ENCODE measurements at places on chromosomes 4 and X.

DNA sequence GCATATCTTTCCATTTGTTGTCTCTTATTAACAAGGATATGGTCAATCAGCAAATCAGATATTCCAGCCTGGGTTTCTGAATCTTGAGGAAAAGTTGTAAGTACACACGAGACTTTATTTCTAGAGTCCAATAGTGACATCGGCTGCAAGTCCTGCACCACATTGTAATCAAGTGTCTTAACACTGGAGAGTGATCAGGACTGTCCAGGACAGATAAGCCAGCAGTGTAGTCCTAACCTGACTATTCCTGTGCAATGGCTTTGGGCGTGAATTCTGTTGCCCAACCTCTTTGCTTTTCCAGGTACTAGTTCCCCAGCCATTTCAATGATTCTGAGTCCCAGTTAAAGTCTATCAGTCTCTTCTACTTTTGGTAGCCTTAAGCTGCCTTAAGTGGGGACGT lies 395.0 kb downstream of the PCDH10 start:
- no peak for DNase-seq

GRCh38 chr4:8182858-8183725 lies 16.0 kb upstream of the SH3TC1 start:
- DNase-seq: no peak

- DNase-seq: no peak
These were observed 1193.9 kb downstream of the FSTL5 start for GRCh38 chr4:160969925-160970324.

GRCh38 chr4:133403913-133404312 lies 254.8 kb downstream of the PCDH10 start:
- no peak for DNase-seq

- no peak for DNase-seq
These were observed 95.2 kb downstream of the GPAT3 start for GRCh38 chr4:83631066-83631465.

- no peak for DNase-seq
These were observed 11.7 kb downstream of the FGFRL1 start for GRCh38 chr4:1023075-1023640.

- DNase-seq: no peak
These were observed 43.8 kb downstream of the PDS5A start for GRCh38 chr4:39933671-39934590.

- no peak for DNase-seq
These were observed 8.6 kb upstream of the ARHGAP10 start for GRCh38 chr4:147723326-147723725.

GRCh38 chrX:153882086-153882498 lies 3.9 kb downstream of the L1CAM start:
- peak; percentile 82 for DNase-seq

- no peak for DNase-seq
These were observed 102.6 kb upstream of the C1GALT1C1 start for GRCh38 chrX:120732461-120732860.

DNA sequence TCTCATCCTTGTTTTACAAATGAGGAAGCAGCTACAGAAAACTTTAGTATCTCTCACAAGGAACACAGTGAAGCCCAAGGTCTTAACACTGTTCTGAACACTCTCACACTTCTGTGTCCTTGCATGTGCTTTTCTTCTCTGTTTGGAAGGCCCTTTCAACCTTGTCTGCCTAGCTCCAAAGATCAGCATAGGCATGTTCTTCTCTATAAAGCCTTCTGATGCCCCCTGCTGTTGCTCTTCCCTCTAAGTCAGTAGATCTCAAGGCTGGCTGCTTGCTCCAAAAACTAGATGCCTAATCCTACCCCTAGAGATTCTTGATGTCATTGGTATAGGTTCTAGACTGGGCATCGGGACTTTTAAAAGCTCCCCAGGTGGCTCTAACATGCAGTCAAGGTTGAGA lies 5.9 kb downstream of the APOO start:
- peak; percentile 79 for DNase-seq

GRCh38 chr4:139523076-139523475 lies 32.9 kb downstream of the SETD7 start:
- no peak for DNase-seq

- DNase-seq: peak; percentile 81
These were observed 117.3 kb downstream of the FAT4 start for GRCh38 chr4:125432078-125432477.
